ENCODE measurements at places on chromosomes 7 and 10.

GRCh38 chr7:86815556-86815955 lies 171.8 kb downstream of the GRM3 start:
- DNase-seq: no peak

- DNase-seq: no peak
Measured at GRCh38 chr7:6237011-6237410, 35.4 kb downstream of the CYTH3 start.

DNA sequence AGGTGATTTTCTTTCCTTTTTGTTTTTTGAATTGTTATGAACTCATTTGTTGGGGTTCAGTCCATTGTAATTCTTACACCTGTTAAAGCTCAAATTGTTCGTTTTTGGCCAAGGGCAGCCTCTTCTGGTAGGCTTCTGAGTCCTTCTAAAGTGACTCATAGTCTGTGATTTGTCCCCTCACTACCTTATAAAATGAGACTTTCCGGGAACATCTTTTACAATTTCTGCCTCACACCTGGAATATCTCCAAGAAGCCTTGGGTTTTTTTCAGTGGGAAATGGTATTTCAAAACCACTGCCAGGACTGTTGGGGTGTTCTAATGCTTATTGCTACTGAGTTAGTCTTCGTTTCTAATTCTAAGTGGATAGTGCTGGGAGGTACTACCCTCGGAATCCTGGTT lies 56.7 kb downstream of the BMPR1A start:
- no peak for DNase-seq

GRCh38 chr7:20176578-20177242 lies 40.5 kb downstream of the MACC1 start:
- DNase-seq: no peak

- DNase-seq: no peak
Measured at GRCh38 chr10:125001313-125002046, 59.6 kb downstream of the ZRANB1 start.

DNA sequence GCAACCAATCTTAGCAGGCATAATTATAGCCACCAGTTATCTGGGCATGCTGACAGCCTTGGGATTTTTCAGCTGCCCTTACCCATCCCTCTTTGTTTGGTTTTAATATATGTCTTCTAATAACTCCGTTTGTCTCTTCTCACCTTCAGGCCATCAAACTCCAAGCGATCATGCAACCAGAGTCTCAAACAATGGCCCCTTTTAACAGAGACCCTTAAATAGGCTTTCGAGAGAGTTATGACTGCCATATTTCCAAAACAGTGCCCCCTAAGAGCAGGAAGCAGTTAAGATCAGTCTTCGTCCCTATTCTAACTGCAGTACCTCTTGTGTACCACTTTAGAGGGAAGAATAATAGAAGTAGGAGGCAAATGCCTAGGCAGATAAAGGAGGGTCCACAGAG lies 157.5 kb downstream of the DGKB start:
- DNase-seq: no peak

DNA sequence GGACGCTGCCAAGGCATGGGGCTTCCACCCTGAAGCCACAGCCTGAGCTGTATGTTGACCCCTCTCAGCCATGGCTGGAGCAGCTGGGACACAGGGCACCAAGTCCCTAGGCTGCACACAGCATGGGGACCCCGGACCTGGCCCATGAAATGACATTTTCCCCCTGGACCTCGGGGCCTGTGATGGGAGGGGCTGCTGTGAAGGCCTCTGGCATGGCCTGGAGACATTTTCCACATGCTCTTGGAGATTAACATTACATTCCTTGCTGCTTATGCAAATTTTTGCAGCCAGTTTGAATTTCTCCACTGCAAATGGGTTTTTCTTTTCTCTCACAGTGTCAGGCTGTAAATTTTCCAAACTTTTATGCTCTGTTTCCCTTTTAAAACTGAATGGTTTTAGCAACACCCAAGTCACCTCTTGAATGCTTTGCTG lies 463.6 kb downstream of the ZWINT start:
- DNase-seq: no peak

DNA sequence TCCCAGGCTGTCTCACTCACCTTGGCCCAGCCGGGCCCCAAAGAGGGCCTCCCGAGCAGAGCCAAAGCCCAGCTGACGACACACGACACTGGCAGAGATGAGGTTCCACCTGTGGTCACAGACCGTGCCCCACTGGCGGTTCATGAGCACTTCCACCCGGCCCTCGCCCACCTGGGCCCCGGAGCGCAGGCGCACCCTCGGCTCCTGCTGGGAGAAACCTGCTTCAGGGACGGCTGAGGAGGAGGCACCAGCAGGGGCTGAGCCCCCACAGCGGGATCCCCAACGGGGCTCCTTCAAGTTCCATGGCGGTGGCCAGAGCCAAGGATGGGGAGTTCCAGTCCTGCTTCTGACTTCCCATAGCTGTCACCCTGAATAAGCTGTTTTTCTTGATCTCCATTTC lies 10.0 kb downstream of the LOXL4 start:
- no peak for DNase-seq

- DNase-seq: no peak
Measured at GRCh38 chr7:297611-298374, 7.8 kb downstream of the FOXL3 start.

- DNase-seq: no peak
Measured at GRCh38 chr10:114709984-114710383, 51.9 kb upstream of the ABLIM1 start.

DNA sequence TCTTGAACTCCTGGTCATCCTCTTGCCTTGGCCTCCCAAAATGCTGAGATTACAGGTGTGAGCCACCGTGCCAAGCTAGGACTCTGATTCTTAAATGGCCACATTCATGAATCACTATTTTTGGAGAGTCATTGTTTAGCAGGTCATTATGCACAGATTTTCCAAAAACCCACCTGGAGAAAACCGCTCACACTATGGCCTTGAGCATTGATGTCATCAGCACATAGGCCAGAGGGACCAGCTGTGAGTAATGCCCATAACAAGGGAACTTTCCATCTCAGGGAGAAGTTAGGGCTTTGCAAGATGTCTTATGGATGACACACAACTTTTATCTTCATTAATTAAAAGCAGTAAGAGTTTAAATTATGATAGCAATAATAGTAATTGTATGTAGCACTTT lies 86.4 kb upstream of the KIF5B start:
- no peak for DNase-seq

DNA sequence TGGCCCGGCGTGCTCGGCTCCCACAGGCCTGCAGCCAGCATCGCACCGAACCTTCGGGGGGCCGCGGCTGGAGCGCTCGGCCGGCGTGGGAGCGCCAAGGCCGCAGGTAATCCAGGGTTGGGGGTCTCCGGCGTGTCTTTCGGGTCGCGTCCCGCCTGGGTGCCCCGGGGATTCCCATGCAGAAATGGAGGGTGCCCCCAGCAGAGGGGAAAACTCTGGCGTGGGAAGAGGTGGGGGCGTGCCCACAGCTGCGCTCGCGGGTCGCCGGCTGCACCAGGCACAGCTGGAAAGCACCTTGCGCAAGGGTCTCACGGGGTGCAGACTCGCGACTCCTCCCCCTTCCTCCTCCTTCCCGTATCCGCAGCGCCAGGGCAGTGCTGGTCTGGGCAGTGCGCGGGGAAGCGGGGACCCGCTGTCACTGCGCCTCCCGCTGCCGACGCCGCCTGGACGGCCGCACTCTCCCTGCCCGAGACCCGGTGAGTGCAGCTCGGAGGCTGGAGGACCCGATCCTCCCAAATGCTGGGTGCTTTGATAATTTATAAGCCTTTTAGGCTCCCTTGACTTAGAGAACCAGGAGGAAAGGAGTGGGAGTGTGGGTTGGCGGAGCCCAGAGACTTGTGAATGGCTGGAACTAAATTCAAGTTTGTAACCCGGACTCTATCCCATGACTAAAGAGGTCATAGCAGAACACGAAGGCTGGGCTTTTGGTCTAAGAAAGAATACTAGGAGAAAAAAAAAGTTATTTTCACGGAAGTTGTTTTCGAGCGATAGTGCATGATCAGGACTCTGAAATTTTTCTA lies 489 bp downstream of the MAP3K8 start:
- DNase-seq: no peak
